ENCODE measurements at places on chromosomes 12 and 14.

DNA sequence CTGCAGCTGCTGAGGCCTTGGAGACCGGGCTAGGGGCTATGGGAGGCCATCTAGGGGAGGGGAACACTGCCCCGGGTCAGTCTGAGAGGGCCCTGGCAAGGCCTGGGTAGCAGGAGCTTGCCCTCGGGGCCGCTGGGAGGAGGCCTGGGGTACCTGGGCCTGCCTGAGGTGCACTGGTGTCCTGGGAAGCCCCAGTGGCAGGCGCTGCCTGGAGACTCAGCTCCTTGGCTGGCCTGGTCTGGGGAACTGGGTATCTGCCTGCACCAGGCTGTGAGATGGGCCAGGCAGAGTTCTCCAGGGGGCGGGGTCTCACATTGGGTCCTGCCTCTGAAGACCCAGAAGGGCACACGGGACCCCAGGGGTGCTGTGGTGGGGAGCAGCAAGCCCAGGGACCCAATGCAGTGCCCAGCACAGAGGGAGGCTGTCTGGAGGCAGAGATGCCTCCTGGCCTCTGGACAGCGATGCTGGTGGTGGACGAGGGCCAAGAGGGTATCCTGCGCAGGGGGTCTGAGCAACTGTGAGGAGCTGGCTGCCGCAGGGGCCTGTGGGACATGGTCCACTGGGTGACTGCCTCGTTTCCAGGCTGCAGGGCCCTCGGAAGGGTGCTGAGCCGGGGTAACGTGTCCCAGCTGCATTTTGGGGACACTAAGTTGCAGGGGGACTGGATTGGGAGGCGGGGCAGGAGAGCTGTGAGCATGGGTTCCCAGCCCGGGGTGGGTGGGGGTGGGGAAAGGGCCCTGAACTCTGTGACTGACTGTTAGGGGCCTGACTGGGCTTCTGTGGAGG is 7.4 kb upstream of the MTA1 start:
- DNase-seq = no peak

- no peak for DNase-seq
Observed at GRCh38 chr14:26394150-26394810, 203.6 kb downstream of the NOVA1 start.

DNA sequence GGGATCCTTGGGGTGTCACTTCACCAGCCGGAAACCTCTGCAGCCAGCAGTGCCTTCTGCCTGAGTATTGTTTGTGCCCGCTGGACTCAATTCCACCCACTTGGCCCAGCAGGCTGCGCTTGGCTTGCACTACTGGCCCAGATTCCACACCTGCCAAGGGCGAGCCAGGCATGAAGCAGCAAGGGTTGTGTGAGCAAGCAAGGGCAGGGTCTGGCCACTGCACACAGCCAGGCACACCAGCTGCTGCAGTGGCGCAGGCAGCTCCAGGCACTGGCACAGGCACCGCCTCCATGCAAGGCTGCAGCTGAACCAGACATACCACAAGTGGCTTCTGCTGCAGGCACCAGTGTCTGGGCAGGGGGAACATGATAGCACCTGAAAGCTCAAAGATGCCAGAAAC is 99.5 kb downstream of the NUAK1 start:
- no peak for DNase-seq

DNA sequence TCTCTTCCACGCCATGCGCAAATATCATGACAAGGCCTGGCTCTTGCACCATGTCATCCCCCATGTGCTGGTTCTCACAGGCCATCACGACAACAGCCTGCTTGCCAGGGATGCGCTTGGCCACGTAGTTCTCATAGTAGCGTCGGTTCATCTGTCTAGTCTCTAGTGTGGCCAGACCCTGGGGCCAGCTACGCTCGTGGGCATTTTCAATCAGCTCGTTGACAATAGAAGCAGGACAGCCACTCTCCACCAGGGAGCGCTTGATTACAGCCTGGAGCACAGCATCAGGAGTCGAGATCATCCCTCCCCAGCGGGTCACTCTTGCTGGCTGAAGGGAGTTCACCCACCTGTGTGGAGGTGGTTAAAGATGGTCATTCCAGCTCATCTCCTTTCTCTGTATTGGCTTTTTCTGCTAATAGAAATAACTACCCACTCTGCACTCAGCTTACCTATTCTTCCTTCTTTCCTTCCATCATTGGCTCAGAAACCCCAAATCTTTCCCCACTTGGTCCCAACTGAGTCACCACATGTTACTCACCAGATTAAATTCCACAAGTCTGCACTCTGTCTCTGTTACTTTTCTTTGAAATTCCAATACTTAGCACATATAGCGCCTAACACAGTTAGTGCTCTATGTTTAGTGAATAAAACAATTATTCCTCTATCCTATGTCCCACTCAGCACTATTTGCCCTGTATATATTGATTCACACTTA is 15.1 kb downstream of the RNF41 start:
- DNase-seq = no peak

DNA sequence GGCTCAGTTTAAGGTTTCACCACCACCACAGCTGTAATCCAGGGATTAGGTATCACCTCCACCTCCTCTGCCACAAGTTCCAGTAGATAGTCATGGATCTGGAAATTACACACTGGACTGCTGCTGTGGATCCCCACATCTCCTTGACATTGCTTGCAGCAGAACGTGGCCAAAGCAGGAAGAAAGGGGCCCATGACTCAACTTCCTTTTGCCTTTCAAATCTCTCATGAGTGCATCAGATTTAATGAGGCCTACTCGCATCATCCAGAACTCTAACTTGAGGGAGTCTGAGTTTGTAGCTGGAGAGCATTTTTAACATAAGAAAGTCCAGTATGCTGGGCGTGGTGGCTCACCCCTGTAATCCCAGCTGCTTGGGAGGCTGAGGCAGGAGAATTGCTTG is 29.2 kb upstream of the TMED10 start:
- DNase-seq = no peak

DNA sequence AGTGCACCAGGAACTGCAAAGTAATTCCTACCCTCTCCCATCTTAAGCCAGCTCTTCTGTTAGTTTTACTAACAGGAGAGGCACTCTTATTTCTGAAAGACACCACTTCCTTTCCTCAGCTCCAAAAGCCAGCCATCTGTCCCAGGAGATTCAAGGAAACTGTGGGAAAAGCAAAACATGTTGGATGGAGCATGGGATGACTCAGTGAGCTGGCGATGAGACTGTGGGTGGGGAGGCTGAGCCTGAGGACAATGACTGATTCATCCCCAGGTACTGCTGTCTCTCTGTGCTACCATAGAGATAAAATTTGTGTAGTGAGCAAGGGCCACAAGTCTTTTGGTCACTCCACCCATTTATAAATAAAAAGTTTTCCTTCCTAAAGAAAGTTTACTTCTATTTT is 141.4 kb downstream of the MYRFL start:
- peak; percentile 32 for DNase-seq

- DNase-seq = no peak
Observed at GRCh38 chr12:68806488-68807237, 1.3 kb upstream of the MDM2 start.

DNA sequence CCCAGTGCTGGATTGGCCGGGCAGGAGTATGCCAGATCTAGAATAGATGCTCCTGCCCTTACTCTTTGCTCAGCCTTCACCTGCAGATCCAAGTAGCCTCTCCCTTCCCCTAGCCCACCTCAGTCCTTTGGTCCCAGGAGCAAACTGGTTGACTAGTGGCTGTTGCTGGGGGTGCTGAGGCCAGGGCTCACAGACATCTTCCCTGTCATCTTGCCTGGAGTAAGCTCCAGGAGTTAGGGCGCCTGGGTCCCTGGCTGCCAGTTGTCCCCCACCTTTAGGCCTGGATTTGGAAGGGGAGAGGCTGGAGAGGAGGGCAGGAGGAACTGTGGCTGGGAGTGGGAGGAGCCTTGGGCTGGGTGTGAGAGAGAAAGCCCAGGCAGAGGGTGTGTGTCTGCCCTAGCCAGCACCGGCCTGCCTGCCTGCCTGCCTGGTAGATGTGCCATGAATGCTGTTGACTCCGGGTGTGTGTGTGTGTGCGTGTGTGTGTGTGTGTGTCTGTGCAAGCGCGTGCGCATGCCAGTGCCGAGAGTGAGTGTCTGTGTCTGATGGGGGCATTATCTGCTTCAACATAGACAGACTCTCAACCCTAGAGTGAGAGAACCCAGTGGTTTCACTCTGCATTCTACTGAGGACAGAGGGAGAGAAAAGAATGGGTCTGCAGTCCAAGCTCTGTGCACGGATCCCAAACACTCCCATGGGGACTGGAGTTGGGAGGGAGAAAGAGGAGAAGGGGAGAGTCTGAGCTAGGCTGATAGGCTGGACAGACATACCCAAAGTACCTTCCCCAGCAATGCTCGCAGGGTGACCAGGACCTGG is 845 bp upstream of the RARG start:
- DNase-seq = no peak

DNA sequence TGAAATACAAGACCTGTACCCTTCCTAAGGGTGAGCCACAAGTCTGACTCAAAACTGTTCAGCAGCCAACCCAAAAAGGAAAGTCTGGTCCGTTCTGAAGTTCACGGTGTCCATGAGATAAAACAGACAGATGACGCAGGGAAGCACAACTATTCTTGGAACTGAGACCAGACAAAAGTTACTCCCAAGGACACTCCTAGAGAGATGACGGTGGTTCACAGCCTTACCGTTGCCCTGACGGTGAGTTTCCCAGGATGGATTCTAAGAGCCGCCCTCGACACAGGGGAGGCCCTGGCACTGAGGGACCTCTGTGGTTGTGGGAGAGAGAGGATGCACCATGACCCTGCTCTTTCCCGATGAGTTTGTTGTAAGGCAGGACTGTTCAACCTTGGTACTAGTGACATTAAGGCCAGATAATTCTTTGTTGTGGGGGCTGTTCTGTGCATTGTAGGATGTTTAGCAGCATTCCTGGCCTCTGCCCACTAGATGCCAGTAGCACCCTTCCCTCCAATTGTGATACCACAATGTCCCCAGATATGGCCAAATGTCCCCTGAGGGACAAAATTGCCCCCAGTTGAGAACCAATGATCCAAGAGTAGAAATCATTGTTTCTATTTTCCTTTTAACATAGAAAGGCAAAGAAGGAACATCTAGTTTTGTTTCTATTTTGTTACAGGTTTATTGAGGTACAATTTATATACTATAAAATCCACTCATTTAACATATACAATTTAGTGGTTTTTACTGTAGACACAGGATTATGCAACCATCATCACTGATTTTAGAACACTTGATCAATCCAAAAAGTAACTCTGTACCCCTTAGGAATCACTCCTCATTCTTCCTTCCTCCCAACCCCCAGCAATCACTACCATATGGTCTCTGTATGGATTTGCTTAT is 23.0 kb downstream of the OR10P1 start:
- DNase-seq = no peak

GRCh38 chr12:114194956-114195355 is 211.0 kb downstream of the TBX5 start:
- no peak for DNase-seq

GRCh38 chr12:58372298-58372697 is 430.9 kb downstream of the ATP23 start:
- no peak for DNase-seq

GRCh38 chr12:114045349-114045748 is 79.2 kb upstream of the RBM19 start:
- DNase-seq = no peak

DNA sequence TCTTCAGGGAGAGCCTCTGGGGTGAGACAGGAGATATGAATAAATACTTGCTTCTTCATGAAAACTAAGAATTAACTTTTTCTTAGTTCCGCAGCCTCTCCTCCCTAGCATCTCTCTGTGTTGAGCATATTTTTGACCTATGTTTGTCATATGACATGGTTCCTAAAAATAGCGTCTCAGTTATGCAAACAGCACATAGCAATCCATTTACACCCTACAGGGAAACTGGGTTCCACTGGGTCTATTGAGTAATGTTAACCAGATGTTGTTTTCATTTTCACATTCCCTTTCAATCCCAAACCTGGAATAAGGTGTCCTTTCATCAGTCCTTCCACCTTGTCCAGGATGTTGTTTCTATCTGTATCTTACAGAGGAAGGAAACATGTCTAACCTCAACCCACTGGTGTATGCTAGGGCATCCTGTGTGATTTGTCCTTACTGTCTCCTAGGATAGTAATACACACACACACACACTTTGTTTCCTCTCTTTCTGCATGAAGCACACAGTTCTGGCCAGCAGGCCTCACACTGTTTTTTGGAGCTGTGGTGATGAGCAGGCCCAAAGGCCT is 1543.5 kb downstream of the AACS start:
- no peak for DNase-seq

DNA sequence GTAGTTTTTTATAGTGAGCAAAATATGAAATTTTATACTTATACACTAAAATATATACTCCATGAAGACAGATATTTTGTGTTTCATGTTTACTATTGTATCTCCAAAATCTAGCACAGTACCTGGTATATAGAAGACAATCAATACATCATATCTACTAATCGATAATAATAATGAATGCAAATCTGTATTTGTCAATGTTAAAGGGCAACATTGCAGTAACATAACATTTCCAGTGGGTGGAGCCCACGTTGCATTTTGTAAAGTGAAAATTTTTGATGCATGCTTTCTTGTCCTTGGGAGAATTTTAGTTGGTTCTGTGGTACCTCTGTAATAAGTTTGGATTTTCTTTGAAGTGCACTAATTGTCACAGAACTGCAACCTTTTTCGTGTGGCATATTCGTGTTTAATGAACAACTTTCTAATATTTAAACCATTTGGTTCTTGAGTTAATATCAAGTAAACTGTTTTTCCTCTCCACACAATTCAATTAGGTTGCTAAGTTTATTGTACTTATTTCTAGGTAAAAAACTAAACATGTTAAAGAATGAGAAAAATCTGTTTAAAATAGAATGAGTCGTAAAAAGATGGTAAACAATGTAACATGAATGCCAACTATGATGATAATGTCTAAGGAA is 47.4 kb downstream of the AVPR1A start:
- DNase-seq = no peak

- no peak for DNase-seq
Observed at GRCh38 chr14:63300854-63301253, 17.9 kb downstream of the GPHB5 start.

GRCh38 chr14:61179061-61179690 is 102.0 kb downstream of the TMEM30B start:
- no peak for DNase-seq

DNA sequence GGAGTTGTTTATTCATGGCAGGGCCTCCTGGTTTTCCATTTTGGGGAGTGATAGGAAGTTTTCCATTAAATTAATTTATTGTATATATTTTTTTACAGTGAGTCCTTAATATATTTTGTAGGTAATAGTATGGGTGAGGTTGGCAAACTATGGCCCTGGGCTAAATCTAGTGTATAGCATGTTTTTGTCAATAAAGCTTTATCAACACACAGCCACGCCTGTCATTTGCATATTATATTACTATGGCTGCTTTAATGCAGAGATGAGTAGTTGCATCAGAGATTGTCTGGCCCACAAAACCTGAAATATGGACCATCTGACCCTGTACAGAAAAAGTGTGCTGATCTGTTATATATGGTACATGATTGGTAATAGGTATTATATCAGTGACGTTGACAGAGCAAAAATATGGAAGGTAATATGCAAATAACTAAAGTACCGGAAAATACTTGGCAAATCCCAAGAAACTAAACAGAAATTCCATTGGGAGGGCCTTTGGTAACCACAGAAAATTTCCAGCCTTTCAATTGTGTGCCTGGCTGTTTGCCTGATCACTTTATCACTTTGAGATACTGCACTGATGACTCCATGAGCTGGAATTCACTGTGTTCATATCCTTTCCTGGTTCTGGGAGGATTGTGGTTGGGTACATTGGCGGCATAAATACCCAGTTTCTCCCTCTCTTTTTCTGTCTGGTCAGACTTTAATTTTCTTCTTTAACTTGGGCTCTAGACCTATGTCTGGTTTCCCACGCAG is 61.7 kb upstream of the RFLNA start:
- DNase-seq = no peak

All from spinal cord (tissue), 10 donors.